Stimulated activated memory B cell treated with anti-CD40 and anti-IgM and Interleukin-4, amounts not matched to agents 10 μg/mL and 1 μg/mL and 100 μg/mL, for 72 hours (primary cell): ENCODE measurements at places on chromosomes 1 and 21.

DNA sequence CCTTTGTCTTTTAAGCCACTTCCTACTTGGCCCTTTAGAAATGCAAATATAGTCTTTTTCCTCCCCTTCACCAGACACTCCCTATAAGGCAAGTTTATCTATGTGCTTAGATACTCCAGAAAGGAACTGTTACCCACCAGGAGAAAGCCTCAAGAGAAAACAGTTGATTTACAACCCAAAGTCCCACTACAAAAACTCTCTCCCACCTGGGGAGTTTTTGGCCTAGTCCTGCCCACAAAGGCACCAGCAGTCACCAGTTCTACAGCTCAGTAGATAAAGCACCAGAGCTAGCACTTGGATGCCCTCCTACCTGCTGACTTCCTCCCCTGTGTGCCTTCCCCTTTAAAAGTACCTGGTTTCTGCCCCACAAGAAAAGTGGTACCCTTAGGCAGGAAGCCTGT is 27.7 kb upstream of the HAO2 start:
- no peak for ATAC-seq

- peak; percentile 37 for ATAC-seq
These were observed 19.8 kb upstream of the HSPG2 start for GRCh38 chr1:21956720-21957552.

DNA sequence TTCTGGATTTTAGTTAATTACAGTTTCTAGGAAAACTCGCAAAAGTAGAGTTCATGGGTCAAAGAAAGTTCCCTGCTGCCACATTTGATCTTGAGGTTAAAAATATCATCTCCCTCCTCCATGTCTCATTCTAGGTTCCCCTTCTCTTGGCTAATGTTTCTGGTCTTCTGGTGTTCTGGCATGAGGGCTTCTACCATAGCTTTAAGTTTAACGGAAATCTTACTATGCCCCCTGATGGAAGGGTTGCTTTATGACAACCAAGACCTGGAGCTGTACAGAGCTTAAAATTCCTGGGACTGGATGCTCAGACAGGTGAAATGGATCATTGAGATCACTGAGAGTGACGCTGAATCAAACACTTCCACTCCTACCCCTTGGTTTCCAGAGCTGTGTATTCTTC is 1881.7 kb downstream of the MRPL39 start:
- no peak for ATAC-seq

DNA sequence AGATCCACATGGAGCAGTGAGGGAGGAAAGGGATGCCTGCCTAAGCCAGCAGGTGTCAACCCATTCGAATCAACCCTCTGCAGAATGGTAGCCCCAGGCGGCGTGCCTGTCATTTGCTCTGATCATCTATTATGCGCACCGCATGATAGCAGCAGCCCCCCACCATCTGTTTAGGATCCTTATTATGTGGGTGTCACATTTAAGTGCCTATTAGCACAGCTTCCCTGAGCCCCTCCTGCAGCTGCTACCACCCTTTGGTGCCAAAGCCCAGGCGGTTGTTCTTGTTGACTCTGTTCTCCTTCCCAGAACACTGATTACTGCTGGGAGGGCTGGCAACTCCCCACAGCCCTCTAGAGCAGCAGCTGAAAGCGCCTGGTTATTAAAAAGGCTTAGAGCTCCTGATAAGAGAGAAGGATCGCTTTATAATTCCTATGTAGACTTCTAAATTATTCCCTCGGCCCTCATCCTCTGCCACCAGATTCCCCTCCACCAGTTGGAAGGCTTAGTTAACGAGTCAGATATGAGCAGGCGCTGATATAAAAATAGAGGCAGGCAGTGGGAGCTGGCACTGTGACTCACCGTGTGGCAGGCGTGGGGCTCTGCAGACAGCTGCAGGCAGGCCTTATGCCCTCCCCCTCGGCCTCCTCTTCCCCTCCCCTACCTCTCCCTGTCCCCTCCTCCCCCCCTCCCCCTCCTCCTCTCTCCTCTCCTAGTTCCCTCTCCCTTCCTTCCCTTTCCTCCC is 23.0 kb downstream of the ACTA1 start:
- ATAC-seq, result no peak

DNA sequence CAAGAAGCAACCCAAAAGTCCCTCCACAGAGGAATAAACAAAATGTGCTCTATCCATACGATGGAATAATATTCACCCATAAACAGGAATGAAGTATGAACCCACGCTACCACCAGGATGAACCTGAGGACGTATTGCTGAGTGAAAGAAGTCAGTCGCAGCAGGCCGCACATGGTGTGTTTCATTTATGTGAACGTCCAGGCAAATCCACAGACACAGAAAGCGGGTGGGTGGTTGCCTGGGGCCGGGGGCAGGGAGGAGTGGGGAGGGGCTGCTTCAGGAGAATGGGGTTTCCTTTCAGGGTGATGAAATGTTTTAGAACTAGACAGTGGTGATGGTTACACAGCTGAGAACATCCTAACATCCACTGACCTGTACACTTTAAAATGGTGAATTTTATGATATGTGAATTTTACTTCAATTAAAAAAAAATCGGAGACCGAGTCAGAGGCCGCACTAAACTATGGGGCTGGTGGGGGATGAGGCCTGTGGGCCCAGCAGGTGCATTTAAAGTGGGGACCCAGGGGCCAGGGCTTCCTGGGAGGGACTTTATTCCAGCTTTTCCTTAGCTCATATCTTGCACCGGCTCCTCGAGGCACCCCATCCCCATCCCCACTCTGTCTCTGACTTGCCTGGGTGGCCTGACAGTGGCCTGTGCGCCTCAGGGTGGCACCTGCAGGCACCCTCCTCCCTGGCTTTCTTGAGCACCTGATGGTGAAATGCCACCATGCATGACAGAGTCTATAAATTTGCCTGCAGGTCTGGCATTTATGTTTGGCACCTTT is 392.6 kb upstream of the VAMP3 start:
- ATAC-seq, result no peak

- ATAC-seq, result no peak
These were observed 29.3 kb upstream of the SLC45A3 start for GRCh38 chr1:205709640-205710039.

- ATAC-seq, result no peak
These were observed 68.3 kb upstream of the TARDBP start for GRCh38 chr1:10943991-10944730.

DNA sequence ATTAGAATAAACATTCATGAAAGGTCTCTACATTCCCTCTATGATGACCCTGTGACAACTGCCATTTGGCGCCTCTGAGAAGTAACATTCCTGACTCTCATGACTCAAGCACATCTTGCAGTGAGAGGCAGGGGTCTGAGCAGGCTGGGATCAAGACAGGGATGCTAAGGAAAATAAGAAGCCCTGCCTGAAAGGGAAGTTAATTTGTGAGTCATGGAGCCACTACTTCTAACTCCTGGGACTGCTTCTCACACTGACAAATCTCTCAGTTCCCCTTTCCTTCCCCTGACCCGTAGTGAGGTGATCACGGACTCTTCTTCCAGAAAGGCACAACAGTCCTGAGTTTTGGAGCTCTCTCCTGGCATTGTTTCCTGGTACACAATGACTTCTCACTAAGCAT is 231.9 kb downstream of the TNR start:
- ATAC-seq, result peak; percentile 52

DNA sequence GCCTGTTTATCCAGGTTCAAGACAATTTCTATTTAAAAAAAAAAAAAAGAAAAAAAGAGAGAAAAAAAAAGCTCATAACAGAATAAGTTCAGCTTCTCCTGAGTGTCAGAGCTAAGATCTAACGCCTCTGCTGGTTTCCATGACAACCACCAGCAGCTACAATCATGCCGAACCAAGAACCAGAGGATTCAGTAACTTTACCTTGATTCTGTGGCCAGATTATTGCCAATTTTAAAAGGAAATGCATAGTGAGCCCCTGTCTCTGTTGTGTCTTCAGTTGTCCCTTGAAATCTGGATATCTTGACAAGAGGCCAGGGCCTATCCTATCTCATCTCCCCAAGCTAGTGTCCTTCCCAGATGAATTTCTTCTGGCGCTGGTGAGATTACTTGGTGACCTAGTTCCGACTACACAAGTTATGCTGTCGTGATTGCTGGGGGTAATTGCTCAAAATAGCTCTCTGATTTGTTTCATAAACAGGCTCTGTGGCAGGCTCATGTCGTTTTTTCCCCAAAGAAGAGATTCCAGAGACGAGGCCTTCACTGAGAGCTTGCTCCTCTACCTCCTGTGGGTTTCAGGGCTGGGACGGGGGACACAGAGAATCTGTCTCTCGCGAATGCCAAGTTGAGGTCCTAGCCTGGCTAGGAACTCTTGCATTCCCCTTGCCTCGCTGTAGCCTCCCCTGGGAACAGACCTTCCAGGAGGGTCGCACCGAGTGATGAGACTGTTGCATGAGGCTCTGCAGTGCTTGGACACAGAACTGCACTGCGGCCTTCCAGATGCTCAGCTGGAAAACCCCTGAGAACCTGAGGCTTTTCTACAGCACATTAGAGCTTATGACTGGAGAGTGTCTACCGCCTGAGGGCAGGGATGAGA is 32.4 kb upstream of the SCCPDH start:
- ATAC-seq, result no peak

- ATAC-seq, result no peak
These were observed 1699.6 kb downstream of the KCNT2 start for GRCh38 chr1:194908643-194909042.

DNA sequence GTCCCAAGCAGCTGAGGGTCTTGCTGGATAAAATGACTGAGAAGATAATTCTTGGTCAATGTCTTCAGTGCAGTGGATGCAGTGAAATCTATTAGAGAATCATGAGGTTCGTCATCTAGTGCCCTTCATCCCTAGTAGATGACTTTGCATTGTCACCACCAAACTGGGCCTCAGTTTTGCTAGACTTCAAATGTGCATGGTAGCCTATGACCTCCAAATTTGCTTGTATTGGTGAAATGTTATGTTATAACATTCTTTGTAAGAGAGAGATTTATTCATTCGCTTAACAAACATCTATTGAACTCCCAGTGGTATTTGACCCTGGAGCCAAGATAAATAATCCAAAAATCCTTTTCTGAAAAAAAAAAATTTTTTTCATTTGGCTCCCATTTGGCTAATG is 183.8 kb downstream of the LMX1A start:
- ATAC-seq, result no peak

GRCh38 chr1:106254748-106255147 is 801.7 kb upstream of the PRMT6 start:
- ATAC-seq, result no peak

GRCh38 chr1:201400852-201401230 is 1.7 kb upstream of the LAD1 start:
- no peak for ATAC-seq

GRCh38 chr1:9426291-9426711 is 113.0 kb upstream of the SLC25A33 start:
- peak; percentile 85 for ATAC-seq
